ENCODE measurements at places on chromosomes 2 and 18.

- DNase-seq = no peak
These were observed 82.3 kb downstream of the TWIST2 start for GRCh38 chr2:238930216-238930615.

DNA sequence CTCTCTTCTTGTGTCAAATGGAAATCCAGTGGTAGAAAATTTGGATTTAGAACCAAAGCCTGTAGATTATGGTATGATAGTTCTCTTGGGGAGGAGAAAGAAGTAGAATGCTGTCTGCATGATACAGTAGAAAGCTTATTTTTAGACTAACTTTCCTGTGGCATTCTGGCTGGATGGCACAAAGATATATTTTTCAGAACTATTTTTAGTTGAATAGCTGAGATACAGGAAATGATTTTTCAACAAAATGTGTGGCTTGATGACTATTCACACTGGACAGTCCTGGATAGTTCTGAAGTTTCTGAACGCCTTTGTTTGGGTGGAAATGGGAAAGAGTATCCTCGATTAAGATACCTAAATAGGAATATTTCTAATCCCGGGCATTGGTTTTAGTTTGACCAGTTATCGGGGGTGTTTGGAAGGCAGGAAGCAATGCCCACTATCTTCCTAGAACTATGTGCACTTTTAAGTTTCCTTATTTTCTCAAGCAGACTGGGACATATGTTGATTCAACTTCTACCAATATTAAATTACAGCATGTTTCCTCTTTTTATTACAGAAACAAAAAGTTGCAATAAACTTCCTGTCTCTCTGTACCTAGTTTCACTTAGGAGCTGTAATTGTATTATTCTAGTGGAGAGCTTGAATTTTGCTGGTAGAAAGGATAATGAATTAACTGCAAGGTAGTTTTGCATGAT lies 32.1 kb downstream of the GDF7 start:
- DNase-seq = no peak

- no peak for DNase-seq
These were observed 196.4 kb upstream of the NABP1 start for GRCh38 chr2:191481305-191482070.

DNA sequence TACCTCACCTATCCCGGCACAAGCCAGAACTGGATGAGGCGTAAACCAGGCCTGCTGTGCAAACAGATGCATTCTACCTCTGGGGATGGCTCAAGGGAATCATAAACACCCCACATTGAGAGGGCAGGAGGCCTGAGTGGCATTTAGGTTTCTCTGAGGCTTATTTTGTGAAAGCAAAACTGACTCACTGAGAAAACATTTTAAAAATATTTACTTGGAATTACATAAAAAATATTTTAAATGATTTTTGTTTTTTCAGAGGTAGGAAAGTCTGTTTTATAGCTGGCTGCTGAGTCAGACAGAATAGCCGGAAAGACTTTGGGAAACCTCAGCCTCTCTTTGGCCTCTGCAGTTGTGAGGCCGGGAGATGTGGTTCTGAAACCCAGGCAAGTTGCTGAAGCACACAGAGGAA lies 244.1 kb downstream of the NCKAP5 start:
- no peak for DNase-seq

DNA sequence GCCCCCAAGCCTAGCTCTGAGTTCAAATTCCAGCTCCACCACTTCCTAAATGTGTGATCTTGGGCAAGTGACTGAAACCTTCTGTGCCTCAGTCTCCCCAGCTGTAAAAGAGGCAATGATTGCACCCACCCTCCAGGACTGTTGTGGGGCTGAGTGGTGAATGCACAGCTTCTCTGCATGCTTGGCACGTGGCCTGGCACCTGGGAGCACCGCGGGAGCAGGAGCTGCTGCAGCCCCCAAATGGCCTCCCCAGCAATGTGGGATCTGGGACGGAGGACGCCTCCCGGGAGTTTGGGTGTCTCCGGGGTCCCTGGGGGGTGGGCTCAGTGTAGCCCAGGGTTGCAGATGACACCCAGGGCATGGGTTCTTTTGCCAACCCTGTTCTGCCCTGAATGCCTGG lies 1.6 kb downstream of the KLHL30 start:
- DNase-seq = no peak

GRCh38 chr18:40501026-40501425 lies 1454.0 kb upstream of the PIK3C3 start:
- no peak for DNase-seq

- no peak for DNase-seq
These were observed 58.6 kb upstream of the KLF7 start for GRCh38 chr2:207224381-207224780.
